GM18507 (cell line): ENCODE measurements at places on chromosomes 3 and 15.

DNA sequence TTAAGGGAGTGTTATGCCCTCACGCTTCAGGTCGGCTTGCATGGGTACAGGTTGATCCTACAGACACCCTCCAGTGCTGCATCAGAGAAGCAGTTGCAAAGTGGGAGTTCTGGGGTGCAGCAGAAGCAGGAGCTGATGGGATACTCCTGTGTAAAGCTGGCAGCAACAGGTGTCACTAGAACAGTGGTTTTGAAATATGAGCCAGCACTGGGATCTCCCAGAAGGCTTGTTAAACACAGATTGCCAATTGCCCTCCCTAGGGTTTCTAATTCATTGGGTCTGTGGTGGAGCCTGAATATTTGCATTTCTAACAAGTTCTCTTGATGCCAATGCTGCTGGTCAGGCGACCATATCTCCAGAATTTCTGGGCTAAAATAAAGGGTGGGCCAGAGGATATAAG lies 350.4 kb downstream of the CLSTN2 start:
- DNase-seq: no peak

- DNase-seq: no peak
Measured at GRCh38 chr3:8261018-8261417, 240.6 kb upstream of the LMCD1 start.

DNA sequence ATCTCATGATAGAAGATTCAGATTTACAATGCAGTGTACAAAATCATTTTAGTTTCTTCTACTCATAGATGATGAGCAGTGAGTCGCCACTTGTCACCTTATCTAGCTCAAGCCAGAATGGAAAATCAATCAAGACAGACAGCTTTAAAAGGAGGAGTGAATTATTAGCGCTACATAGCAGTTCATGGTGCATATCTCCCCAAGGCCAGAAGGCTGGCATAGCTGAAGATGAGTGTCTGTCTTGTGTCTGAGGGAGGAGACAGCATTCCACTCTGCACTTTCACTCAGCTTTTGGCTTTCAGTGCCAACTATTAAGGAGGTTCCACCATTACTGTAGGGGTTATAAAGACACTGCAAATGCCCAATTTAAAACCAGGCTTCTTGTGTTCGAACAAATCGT lies 804.1 kb upstream of the LMCD1 start:
- no peak for DNase-seq

GRCh38 chr3:106848099-106848498 lies 529.1 kb upstream of the CCDC54 start:
- no peak for DNase-seq

GRCh38 chr3:171606151-171606751 lies 146.0 kb upstream of the TNIK start:
- no peak for DNase-seq
